ENCODE measurements at places on chromosomes 7 and 10.

DNA sequence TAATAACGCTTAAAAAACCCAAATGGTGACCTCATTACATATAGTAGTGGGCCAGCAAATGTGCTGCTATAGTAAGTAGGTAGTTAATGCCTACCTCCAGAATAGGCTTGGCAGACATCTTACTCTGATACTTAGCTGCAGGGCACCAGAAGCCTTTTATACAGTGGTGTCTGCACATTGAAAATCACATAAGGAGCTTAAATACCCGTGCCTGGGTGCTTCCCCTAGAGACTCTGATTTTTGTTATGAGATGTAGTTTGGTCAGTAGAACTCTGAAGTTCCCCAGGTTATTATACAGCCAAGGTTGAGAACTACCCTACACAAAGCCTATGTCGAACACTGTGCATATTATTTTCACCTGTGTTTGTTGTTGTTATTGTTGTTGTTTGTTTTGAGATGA is 47.2 kb downstream of the ANKIB1 start:
- DNase-seq, result no peak

DNA sequence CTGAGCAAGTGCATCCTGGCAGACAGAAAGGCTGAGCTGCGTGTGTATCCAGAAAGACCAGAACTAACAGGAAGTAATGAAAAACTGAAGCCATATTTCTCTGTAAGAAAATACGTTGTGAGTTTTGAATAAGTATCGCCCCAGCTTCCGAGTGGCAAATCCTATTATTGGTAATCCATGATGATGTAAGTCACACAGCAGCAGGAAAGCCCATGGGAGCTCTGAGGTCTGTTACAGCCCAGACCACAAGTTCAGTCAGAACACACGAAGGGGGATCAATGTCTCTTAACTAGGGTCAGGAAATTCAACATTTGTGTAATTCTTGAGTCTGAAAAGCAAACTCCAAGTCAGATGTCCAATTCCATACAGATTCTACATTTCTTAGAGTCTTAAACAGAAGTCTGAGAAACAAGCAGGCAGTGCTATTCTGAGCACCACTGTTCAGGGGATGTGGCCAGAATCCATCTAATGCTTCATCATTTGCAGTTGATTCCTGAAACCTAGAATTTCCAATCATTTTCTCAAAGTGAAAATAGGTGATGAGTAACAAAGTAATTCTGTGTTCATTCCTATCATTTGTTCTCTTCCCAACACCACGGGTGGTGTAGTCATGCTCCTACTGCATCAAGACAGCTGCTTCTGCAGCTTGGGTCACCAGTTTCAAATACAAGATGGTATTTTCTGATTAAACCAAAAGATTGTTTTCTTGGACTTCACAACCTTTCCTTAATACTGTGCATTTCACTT is at the start of gene LRIT2:
Gene LRIT2, minus strand, starts transcription at position 118 of the 747 bp plus-strand sequence. Its CDS starts 24 bp downstream, at position 94.
- no peak for DNase-seq

- no peak for DNase-seq
These were observed 550 bp upstream of the CALU start for GRCh38 chr7:128738570-128739047.

- no peak for DNase-seq
These were observed 31.0 kb downstream of the AMZ1 start for GRCh38 chr7:2719007-2719406.

DNA sequence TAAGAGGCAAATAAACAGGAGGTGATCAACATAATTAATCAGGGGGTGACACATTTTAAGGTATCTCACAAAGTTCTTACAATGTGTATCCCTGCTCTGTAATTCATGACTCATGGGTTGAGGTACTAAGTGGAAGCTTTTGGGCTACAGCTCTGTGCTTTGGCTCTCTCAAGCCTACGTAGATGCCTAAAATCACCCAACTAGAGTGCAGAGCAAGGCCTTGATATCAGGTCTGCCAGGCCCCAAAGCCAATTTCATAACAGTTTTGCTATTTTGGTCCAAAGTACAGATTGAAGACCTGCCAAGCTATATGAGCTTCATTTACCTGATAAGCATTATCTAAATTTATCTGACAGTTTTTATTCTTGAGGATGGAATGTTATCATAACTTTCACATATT is 175.3 kb upstream of the BET1 start:
- no peak for DNase-seq

- DNase-seq, result no peak
These were observed 126.8 kb upstream of the SEM1 start for GRCh38 chr7:96836456-96836855.

DNA sequence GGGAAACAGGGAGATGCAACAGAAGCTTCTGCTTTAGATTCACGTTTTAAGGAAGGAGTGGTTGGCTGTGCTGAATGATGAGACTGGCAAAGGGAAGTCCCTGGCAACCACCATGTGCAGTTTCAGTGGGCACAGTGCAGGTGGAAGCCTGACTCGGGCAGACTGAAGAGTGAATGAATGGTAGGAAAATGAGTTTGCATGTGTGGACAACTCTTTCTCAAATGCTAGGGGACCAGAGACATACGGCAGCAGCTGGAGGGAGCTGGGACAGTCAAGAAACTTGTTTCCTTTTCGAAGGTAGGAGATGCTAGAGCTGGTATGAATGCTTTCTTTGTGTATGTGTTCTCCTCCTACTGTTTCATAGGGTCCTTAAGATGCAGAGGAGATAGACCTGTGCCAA is 29.0 kb downstream of the PODXL start:
- no peak for DNase-seq

DNA sequence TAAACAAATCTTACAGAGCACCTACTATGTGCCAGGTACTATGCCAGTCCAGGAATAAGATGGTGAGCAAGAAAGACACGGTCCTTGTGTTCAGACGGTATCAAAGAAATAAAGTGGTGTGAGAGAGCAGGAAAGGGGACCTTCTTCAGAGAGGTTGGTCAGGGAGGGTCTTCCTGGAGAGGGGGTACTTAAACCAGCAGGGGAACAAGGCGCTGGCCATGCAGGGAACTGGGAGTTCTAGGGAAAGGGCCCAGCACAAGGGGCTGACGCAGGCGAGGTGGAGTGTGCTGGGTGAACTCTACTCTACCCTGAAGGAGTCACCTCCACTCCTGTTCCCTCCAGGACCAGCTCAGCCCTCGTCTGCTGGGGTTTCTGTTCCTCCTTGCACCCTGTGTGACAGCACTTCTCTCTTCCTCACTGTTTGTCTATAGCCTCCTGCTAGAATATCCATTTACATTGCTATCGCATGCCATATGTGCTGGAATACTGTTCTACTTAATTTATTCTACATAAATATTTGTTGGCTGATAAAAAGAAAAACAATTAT is 73.5 kb downstream of the AOAH start:
- DNase-seq, result no peak

GRCh38 chr10:72370201-72370722 is 15.5 kb upstream of the DNAJB12 start:
- no peak for DNase-seq

GRCh38 chr7:70387217-70387616 is 744.7 kb upstream of the GALNT17 start:
- DNase-seq, result no peak

- DNase-seq, result no peak
These were observed 280.9 kb downstream of the NEBL start for GRCh38 chr10:20616056-20616671.

GRCh38 chr10:114278140-114278883 is 39.3 kb downstream of the VWA2 start:
- no peak for DNase-seq

DNA sequence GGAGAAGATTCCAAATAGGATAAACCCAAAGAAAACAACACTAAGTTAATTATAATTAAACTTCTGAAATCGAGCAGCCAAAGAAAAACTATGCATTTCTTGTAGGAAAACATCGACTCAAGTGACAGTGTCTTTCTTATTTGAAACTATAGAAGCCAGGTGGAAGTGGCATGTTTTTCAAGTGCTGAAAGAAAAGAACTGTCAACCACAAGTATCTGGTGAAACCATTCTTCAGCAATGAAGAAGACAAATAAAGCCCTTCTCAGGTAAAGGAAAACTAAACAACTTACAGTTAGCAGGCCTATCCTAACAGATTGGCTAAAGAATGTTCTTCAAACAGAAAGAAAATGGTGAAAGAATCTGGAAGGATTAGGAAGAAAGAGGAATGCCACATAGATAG is 71.4 kb upstream of the MSRB2 start:
- no peak for DNase-seq

GRCh38 chr7:158274996-158275395 is 312.6 kb downstream of the PTPRN2 start:
- DNase-seq, result no peak

- no peak for DNase-seq
These were observed 306.7 kb upstream of the MBL2 start for GRCh38 chr10:53079283-53079682.

- no peak for DNase-seq
These were observed 92.2 kb downstream of the GATA3 start for GRCh38 chr10:8146650-8147049.

GRCh38 chr10:58435297-58435985 is 50.2 kb downstream of the TFAM start:
- no peak for DNase-seq

GRCh38 chr7:14047709-14048399 is 58.4 kb upstream of the ETV1 start:
- DNase-seq, result no peak

- DNase-seq, result no peak
These were observed 31.9 kb downstream of the FAM107B start for GRCh38 chr10:14742815-14743214.

GRCh38 chr10:8051109-8051821 is 3.2 kb upstream of the GATA3 start:
- DNase-seq, result no peak

- DNase-seq, result peak; percentile 6
These were observed 805 bp downstream of the MSRB2 start for GRCh38 chr10:23095966-23096801.

DNA sequence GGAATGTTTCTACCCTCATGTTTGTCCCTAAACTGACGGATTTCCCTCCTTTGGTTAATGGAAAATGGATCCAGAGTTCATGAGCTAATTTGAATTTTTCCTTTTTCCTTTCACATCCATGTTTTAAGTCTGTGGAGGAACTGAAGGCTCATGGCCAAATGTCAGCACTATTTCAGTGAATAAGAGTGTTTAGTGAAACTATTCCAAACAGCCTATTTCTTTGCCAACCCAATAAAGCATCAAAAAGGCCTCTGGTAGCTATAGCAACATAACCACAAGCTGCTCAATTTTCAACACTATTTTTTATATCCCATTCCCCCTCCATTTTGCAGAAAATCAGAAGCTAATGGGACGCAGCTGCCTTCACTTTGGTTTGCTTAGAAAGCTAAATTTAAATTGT is 1454.1 kb downstream of the GATA3 start:
- no peak for DNase-seq

- no peak for DNase-seq
These were observed 289.5 kb upstream of the AOAH start for GRCh38 chr7:37013771-37014170.

- DNase-seq, result no peak
These were observed 679.7 kb upstream of the SEMA3D start for GRCh38 chr7:85866540-85866939.

GRCh38 chr10:3122486-3123205 is 49.9 kb downstream of the PITRM1 start:
- no peak for DNase-seq

GRCh38 chr10:22581461-22581860 is 132.9 kb downstream of the PIP4K2A start:
- DNase-seq, result no peak

GRCh38 chr10:28585076-28585475 is 52.2 kb downstream of the WAC start:
- DNase-seq, result no peak

DNA sequence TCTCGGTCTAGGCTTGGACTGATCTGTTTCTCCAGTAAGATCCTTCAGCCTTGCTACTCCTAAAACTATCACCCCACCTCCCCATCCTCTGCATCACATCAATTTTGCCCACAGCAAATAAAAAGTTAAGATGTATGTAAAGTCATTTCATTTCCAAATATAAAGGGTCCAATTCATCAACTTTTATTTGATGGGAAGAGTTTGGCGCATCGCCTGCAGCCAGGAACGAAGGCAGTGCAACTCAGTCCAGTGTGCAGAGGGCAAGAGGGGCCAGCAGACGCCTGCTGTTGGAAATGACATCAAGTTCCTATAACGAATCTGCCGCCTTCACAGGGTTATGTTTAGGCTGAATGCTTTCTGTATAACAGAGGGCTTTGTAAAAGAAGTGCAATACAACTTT is 97.0 kb downstream of the SVIL start:
- no peak for DNase-seq

DNA sequence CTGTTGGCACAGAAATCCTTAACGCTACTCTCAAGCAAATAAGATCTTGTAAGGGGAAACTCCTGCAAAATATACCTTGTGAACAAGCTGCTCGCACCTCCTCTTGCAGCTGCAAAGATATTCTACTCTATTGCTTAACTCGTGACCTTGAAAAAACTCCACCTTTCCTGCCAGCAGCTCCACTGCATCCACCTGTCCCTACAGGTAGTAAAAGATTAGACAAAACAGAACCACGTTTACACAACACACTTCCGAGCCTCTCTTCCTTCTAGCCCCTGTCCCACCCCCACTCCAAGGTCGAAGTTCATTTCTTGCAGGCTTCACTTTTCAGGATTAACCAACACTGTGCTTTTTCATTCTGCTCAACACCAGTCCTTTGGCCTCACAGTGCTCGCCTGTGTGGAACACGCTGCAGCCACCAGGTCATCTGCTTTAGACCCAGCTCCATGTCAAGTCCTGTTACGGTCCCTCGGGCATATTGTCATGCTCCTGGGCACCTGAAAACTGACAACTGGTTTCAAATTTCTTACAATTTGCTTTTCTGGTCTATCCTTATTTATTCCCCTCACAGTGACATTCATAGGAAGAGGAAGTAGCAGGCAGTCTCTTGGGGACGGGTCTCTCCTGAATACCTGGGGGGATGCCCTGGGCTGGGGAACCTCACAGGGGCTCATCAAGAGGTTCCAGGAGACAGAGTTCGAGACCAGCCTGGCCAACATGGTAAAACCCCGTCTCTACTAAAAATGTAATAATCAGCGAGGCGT is 165.8 kb upstream of the KLF14 start:
- DNase-seq, result no peak

DNA sequence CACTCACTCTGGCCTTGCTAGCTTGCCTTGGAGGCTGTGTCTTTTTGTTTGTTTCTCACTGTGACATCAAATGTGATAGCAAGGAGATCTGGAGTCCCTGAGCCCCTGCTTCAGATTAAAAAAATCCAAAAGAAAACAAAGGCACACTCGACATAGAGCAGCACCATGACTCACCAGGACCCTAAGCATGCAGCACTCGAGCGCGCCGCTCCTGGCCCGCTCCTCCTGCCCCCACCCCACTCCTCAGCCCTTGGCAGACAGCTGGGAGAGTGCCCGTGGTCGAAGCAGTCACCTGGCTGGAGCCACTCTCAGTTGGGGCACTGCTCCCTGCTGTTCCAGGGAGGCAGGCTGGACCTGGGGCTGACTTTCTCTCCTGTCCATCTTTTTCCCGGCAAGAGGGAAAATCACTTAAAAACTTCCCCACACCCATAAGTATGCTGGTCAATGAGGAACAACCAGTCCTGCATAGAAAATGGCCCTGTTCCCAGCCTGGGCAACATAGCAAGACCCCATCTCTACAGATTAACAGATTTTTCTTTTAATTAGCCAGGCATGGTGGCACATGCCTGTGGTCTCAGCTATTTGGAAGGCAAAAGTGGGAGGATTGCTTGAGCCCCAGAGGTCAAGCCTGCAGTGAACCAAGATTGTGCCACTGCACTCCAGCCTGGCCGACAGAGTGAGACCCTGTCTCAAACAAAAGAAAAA is 128.4 kb downstream of the PAXIP1 start:
- no peak for DNase-seq

All from stimulated activated CD8-positive, alpha-beta memory T cell treated with anti-CD3 and anti-CD28 coated beads, Interleukin-7, amount 100 ng/mL, for 1 hour (primary cell).